Kidney glomerular epithelial cell (primary cell): ENCODE measurements at places on chromosomes 3 and 15.
A peak's percentile ranks its signal among the peaks of the same experiment; 100 is the strongest.

DNA sequence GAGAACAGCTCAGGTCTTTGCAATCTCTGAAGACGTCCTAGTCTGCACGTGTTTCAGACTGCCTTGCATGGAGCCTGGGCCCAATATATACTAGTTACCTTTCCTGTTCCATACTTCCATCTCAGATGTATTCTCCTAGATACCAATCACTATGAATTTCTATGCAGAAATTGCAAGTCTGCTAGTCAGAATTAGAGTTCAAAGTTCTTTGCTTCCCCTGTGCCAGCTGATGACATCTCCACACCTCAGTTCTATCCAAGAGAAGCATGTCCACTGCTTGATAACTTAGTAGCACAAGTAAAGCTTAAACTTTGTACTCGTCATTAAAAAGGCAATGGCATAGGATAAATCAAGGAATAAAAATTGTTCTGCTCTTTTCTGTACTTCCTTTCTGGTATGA is 133.6 kb upstream of the PLXND1 start:
- DNase-seq = no peak

GRCh38 chr3:180382638-180383180 is 219.3 kb upstream of the TTC14 start:
- no peak for DNase-seq

DNA sequence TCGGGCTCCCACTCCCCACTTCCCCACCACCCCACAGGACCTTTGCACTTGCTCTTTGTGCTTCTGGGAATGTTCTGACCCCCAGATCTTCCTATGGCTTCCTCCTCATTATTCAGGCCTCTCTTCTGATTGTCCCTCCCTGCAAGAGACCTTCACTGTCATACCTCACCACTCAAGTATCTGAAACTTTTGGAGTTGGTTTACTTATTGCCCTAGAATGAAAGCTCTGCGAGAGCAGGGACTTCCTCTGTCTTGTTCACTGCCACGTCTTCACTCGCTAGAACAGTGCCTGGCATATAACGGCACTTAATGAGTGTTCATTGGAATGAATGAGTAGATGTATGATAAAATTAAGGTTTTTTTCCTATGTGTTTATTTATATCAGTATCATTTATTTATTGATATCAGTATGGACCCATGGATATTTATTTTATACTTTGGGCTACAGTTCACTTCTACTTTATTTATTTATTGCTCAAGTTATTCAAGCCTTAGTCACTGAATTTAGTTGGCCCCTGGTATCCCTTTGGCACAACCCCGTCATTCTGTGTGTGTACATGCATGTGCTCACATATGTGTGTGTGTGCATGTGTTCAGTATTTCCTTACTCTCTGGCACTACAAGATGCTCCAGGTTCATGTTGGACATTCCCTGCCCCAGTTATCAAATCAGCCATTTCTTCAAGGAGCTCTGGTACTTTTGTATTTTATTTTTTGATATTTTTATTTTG is 197.6 kb downstream of the THSD4 start:
- no peak for DNase-seq

- no peak for DNase-seq
Measured at GRCh38 chr15:38085114-38085513, 150.7 kb downstream of the TMCO5A start.

DNA sequence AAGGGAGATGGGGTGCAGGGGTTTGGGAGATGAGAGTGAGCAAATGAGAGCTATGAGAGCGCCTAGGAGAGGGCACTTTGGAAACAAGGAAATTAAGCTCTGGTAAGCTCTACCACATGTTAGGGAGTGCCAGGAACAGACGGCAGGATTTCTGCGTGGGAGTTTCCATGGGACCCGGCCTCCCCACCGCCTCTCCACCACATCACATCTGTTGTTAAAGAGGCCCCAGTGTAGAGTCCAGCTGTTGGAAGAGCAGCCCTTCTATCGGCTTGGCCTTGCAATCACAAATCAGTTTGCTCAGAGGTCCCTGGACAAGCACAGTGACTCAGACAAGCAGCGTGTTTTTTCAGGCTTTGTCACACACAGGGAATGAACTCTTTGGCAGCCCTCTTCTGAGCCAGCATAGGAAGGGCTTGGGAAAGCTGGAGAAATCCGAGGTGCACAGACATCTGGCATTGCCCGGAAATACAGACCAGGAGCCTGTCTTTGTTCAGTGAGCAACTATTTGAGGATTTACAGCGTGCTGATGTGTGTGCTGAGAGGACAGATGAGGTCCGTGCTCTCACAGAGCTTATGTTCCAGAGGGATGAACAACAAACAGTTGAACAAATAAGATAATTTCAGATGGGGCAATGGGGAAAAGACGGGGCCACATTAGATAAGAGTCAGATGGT is 370.6 kb upstream of the PROK2 start:
- peak; percentile 67 for DNase-seq

GRCh38 chr3:13870902-13871301 is 9.0 kb downstream of the WNT7A start:
- DNase-seq = no peak

GRCh38 chr3:135310317-135310716 is 515.3 kb downstream of the EPHB1 start:
- DNase-seq = peak; percentile 13

DNA sequence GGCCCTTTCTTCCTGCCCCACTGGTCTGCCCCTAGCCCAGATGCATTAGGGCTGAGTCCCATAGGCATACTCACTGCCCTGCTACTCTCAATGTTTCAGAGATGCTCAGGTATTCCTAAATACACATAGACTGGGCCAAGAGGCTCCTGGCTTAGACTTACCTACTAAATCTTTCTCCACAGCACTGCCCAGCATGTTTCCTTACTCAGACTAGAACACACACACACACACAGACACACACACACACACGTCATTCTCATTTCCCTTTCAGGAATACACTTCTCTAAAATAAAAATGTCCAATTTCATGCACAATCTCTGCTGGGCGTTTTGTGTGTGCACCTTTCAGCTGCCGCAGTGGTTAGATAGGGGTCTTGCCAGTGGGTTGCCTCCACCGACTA is 175.7 kb downstream of the FAM43A start:
- no peak for DNase-seq

DNA sequence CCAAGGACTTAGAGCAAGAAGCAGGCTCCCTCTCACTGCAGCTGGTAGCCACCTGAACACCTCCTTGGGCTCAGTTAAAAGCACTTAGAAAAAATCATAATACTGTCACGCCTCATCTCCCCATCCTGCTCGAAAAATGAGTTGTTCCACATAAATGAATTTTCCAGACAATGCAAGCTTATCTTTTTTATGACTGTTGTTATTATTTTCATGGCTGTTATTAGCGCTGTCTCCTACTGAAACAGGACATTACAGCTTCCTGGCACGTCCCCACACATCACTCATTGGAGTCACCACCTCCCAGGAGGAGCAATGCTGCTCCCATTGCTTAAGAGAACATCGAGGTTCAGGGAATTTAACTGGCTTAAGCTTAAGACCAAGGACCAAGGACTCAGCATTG is 26.5 kb downstream of the CCDC33 start:
- DNase-seq = no peak

DNA sequence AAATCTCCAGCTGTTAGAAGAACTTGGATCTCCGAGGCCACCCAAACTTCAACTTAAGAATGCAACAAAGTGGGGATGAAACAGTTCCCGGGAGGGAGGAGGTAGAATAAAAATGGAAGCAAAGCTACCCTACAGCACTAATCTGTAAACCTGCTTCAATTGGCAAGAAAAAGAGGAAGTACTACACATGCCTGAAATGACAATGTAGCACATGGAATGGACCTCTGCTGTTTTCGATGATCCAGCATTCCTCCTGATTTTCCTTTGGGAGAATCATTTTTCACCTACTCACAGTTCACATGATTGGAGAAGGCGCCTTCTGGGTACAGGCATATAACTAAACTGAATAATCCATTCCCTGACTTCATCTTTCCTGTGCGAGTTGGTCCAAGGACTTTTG is 1081.5 kb downstream of the FHIT start:
- DNase-seq = no peak

GRCh38 chr3:127761441-127761801 is 60.9 kb downstream of the MGLL start:
- no peak for DNase-seq

- no peak for DNase-seq
Measured at GRCh38 chr3:119632216-119632615, 28.2 kb downstream of the POPDC2 start.

- DNase-seq = no peak
Measured at GRCh38 chr3:136584728-136585127, 167.4 kb downstream of the STAG1 start.
